Mesenteric fat pad (tissue), 1 donor: ENCODE measurements at places on chromosomes 6 and 20.

DNA sequence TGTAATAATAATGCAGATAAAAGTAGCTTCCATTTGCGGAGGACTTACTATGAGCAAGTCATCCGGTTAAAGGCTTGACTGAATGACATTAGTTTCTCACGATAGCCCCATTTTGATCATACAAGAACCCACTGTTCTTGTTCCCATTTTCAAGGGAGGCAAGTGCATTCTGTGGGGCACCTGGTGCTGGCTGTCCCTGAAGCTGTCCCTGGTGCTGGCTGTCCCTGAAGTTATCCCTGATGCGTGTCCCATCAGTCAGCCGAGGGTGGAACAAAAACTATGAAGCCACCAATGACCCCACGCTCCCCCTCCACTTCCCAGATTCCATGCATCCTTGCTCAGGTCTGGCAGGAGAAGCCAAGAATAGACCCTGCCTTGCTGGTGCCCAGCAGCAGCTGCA is 95.3 kb downstream of the EDN3 start:
- DNase-seq = no peak

GRCh38 chr6:110334423-110335180 is 23.5 kb downstream of the METTL24 start:
- no peak for DNase-seq

DNA sequence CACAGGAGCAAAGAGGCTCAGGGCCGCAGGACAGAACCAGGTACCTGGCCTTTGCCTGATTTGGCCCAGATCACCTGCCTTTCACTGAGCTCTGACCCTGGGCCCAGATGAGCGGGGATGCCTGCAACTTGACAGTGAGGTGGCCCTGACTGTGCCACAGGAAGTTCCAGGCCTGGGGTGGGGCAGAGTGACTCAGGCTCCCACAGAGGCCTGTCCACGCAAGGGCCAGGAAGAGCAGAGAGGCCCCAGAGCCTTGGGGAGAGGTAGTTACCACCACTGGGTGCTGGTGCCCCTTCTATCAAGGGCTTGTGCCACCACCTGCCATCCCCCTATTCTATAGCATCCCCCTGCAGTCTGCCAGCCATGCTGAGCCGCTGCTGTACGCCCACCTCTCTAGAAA is 4.1 kb upstream of the NOL4L start:
- DNase-seq = no peak

DNA sequence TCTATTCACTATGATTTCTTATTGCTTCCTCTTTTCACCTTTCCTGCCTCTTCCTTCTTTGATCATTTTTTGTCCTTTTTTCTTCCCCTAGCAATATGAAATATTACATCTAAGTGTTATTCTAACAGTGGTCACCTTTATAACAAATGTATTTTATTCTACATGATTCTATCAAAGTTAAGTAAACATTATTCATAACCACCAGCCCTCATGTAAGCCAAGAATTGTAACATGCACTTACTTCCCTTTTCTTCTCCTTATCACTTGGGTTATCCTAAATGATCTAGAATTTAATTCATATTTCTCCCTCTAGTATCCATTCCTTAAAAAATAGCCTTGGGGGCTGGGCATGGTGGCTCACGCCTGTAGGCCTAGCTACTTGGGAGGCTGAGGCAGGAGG is 88.3 kb upstream of the SLC22A23 start:
- no peak for DNase-seq

DNA sequence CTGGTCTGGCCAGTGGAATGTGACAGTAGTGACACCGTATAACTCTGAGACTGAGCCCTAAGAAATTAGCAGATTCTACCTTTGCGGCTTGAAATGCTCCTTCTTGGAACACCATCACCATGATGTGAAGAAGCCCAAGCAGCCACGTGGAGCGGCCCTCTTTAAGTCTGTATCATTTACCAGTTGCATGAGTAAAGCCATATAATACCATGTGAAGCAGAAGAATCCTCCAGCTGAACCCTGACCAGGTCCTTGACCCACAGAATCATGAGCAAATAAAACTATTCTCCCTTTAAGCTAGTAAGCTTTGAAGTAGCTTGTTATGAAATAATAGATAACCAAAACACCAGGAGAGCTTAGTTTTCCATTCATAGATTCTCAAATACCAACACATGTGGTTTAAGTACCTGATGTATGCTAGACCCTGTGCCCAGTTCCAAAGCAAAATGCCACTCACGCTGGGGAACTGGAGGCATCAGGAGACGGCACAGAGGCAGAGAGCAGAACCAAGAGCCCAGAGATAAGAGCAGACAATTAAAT is 56.8 kb upstream of the SLC32A1 start:
- DNase-seq = no peak

DNA sequence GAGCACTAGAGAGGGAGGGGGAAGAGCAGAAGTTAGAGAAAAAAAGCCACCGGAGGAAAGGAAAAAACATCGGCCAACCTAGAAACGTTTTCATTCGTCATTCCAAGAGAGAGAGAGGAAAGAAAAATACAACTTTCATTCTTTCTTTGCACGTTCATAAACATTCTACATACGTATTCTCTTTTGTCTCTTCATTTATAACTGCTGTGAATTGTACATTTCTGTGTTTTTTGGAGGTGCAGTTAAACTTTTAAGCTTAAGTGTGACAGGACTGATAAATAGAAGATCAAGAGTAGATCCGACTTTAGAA is 2.0 kb downstream of the ID4 start:
- no peak for DNase-seq

DNA sequence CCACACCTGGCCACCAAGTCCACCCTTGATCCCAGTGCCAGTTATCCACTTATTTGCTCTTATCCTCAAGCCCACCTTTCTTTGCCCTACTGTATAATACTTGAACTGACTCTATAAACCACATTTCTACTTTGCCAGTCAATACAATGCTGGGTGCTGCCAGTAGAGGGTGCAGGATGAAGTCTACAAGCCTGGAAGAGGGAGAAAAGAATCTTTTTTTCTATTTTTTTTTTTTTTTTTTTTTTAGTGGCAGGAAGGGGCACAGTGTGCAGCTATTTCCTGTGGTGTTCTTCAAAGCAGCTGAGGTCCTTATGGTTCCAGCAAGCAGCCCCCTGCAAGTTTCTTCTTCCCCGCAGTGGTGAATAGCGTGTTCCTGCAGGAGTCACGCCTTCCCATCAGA is 22.2 kb upstream of the GABRR1 start:
- DNase-seq = no peak

DNA sequence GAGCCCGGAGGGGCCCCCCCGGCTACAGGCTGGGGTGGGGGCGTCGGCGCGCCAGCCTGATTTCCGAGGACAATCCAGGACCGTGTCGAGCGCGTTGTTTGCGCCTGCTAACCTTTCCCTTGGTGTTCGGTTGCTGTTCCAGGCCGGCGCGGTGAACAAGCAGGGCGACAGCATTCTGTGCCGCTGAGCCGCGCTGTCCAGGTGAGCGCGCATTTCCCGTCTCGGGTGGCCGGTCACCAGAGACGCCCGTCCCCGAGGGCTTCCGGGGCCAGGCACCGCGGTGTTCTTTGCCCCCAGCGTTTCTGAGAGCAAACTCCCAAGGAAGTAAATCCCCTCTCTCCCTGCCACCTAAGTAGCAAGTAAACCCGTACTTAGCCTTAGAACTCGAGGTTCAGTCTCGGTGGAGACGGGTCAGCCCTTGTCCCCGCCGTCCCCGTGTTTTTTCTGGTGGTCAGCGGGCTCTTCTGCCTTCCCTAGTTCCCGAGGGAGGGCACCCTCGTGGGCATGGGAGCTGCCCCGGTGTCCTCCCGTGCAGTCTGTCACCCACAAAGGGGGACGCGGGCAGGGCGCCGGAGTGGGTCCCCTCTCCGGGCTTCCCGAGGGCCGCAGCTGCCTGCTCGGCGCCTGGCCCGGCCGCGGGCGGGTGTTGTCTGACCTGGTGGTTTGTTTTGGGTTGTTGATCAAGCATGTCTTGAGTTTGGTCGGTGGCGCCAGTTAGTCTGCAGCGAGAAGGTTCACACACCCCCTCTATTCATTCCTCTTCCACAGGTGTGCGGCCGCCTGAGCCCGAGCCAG is 1.5 kb downstream of the ID4 start:
- DNase-seq = no peak

DNA sequence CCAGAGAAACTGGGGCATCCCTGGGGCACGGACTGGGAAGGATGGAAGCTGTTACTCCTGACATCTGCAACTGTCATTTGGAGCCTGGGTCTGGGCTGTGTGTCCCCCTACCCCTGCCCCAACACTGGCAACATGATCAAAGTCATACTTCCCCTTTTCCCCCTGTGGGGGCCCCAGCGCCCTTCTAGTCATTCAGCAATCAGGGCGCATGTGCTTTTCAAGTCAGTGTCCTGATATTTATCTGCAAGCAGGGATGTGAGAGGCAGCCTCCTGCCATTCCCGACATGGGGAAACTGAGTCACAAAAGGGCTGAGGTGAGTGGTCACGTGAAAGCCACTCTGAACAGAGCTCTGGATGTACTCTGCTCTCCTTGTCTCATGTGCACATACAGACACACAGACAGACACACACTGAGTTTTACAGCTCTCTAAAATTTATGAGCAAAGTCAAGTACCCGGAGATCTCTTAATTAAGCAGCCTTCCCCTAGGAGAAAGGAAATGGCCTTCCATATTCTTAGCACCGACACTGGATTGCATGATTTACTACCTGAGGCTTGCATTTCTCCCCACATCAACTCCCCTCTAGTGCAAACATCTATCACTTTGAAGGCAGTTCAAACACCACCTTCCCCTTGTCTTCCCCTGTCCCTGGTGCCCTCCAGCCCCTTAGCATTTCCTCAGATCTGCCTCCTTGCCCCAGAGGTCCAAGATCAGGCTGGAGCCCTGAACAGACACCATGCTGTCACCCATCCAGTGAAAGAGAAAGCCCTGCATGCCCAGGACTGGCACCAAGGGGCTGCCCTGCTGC is 170.7 kb downstream of the CDC5L start:
- no peak for DNase-seq

GRCh38 chr20:4820806-4821518 is 99.3 kb downstream of the PRND start:
- DNase-seq = peak; percentile 62

DNA sequence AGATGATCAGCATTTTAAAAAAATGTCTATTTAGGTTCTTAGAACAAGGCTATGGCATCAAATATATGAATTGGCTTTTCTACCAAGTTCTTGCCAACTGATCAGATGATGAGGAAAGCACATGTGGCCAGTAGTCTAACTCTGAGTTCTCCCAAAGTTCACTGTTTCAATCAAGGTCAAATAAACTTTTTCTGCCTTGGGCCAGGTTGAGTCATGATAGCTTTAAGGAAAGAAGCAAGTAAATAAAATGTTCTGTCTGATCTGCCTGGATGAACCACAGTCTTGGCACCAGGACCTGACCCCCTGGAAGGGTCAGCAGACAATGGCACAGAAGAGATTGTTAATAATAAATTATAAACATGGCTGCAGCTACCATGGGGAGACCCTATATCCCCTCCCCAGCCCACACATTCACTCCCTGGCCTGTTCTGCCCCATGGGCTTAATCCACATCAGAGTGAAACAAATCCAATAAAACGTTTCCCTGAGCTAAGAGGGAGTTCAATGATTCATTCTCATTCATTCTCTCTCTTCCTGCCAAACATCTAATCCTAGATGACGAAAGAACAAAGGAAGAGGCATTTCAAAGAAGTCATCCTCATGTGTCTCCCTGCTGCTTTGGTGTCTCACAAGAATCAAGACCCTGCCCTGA is 661.6 kb downstream of the DHX35 start:
- DNase-seq = no peak
